ENCODE measurements at places on chromosomes 11 and 22.

- no peak for DNase-seq
Observed at GRCh38 chr11:33545931-33546330, 154.7 kb downstream of the C11orf91 start.

DNA sequence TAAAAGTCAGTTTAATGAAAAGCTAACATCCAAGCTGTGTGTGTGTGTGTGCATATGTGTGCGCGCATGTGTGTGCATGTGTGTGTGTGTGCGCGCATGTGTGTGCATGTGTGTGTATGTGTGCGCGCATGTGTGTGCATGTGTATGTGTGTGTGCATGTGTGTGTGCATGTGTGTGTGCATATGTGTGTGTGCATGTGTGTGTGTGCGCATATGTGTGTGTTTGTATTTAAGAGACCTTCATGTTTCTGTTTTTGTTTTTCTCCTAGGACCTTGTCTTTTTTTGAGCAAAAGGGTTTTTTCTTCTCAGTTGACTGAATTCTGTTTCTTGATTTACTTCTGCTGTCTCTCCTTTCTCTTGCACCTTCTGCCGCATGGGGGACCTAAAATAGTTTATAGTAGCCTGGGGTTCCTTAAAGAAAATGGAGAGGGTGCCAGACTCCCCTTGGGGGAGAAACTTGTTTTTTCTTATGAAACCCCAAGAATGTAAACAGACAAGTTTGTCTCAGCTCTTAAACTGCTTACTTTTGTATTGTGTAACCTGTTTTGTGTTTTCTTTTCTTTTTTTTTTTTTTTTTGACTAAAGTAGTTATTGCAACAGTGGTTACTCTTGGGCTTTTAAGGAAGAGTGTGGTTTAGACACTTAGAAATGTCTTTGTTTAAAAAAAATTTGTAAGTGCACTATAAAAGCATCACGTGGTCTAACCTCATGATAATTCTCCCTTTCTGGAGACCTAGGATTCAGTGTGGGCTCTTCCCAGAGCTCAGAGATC is 53.0 kb downstream of the OSBPL5 start:
- DNase-seq: no peak

GRCh38 chr11:43922744-43923405 is 19.6 kb upstream of the C11orf96 start:
- no peak for DNase-seq

- DNase-seq: no peak
Observed at GRCh38 chr11:86171627-86172026, 72.9 kb upstream of the EED start.

DNA sequence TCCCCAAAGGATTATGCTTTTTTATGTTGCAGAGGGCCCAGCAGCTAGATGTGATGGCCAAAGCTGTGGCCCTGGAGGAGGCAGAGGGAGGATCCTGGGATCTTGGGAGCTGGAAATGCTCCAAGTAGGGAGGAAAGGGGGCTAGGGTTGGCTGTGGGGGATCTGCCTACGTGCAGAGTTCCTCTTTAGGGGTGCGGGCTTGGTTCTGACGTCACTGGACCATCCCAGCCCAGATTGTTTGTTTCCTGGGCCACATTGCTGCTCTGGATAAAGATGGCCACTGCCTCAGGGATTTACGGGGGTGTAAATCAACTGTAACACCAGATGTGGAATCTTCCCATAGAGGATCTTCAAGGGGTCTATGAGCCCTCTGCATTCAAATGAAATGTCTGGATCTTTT is 110.3 kb upstream of the SYT13 start:
- no peak for DNase-seq

DNA sequence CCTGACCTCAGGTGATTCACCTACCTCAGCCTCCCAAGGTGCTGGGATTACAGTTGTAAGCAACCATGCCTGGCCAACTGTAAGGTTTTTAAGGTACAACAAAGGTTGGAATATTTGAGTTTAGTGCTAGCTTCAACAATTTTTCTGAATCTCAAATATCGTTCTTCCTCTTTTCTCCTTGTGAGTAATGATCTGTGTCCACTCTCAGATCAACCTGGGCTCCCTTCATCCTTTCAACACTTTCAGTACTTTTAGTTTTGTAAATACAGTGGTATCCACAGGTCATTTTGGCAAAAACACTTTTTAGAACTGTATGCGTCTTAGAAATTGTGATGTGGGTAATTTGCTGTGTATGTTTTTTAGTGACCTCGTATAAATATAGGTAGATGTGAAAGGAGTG is 7.9 kb downstream of the PACS1 start:
- no peak for DNase-seq

- DNase-seq: no peak
Observed at GRCh38 chr11:94060401-94060800, 39.2 kb downstream of the HEPHL1 start.

- no peak for DNase-seq
Observed at GRCh38 chr11:73344191-73344607, 32.0 kb upstream of the RELT start.

GRCh38 chr22:42282252-42282942 is 11.9 kb upstream of the TCF20 start:
- DNase-seq: no peak

GRCh38 chr11:126969865-126970479 is 30.6 kb downstream of the KIRREL3 start:
- DNase-seq: no peak

All from GM18507 (cell line).